ENCODE measurements at places on chromosomes 11 and 22.
A peak's percentile ranks its signal among the peaks of the same experiment; 100 is the strongest.

GRCh38 chr11:43925063-43925931 lies 17.1 kb upstream of the C11orf96 start:
- no peak for DNase-seq

GRCh38 chr22:28750471-28750881 lies 8.6 kb downstream of the HSCB start:
- DNase-seq, result no peak

DNA sequence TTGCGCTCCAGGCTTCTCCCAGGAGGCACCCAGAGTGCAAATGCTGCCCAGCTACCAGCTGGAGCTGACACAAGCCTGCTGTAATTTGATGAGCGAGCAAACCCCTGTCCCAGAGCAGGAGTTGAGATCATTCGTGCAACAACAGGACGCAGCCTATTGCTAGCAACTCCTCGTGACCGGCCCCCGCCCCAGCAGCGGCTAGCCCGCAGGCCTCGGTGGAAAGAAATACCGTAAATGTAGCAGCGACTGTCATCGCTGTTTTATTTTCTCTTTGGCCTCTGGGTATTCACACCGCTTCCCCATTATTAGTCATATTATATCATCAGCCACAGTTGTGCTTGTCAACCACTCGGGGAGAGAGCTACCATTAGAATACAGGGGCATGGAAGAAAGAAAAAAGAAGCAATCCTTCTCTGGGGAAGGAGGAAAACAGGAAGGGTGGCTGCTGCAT lies 59.2 kb upstream of the ATXN10 start:
- peak; percentile 68 for DNase-seq

DNA sequence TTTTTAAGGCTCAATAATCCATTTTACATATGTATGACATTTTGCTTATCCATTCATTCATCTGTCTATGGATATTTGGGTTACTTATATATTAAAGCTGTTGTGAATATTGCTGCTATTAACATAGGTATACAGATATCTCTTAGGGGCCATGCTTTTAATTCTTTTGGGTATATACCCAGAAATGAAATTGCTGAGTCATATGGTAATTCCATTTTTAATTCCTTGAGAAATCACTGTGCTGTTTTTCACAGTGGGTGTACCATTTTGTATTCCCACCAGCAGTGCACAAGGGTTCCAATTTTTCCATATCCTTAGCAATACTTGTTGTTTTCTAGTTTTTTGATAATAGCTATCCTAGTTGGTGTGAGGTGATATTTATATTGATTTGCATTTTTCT lies 19.0 kb downstream of the PRMT3 start:
- no peak for DNase-seq

DNA sequence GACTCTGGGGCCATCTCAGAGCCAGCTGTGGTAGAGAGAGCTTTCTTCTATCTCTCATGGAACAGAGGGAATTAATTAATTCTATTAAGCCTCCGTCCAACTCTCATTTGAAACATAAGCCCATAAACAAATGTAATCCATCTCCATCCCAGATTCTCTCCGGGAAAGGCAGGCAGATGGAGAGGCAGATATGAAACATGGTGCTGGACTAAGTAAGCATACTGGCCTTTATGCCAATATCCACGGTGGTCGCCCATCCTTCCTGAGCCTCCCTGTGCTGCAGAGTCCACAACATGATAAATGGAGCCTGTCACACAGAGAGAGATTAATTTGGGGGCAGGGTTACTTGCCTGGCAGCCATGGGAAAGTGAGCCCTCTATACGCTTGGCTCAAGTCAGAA lies 44.8 kb downstream of the PRR5L start:
- no peak for DNase-seq

GRCh38 chr11:117181586-117182550 lies 3.3 kb downstream of the SIDT2 start:
- no peak for DNase-seq

- DNase-seq, result no peak
Observed at GRCh38 chr11:109606256-109606655, 184.3 kb downstream of the C11orf87 start.

GRCh38 chr11:111303461-111303860 lies 5.1 kb downstream of the POU2AF3 start:
- no peak for DNase-seq

DNA sequence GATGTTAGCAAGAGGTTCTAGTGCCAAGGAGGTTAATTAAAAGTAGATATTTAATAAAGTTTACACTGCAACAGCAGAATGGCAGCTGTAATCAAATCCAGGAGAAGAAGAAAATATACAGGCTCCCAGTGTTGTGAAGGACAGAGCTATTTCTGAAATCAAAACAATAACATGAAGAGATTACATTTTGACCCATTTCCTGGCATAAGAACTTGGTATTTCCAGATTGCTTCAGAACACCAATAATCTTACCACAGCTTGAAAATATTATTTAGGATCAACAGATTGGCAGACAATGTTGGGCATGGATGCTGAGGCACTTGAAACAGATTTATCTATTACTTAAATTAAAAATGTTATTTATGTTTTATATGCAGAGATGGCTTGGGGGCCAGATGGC lies 692.5 kb downstream of the KCNA4 start:
- no peak for DNase-seq

DNA sequence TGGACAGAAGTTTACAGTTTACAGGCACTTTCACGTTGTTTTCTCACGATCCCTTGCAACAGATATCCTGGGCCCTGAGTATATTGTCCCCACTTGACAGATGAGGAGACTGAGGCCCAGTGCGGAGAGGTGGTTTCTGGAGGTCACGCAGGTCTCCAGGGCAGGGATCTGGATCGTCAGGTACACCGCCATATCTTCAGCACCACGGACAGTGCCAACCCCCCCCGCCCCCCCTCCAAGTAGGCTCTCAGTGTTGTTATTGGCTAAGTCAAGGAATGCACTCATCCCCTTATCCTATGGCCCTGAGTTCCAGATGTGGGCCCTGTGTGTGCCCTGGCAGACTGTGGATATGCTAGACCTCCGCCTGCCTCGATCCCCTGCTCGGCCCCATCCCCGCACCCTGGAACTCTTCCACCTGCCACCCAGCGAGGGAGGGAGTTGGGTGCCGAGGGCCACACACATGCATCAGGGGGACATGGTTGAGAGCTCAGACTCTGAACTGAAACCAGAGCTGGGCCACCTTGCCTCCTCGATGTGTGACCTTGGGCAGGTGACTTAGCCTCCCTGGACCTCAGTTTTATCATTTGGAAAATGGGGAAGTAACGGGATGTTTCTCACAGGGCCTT lies 37.5 kb downstream of the MPPED1 start:
- no peak for DNase-seq

GRCh38 chr11:119991022-119991404 lies 146.9 kb downstream of the TRIM29 start:
- DNase-seq, result no peak

All from activated CD4-positive, alpha-beta T cell treated with anti-CD3 and anti-CD28 coated beads, Interleukin-10, Interleukin-2, amounts not matched to agents 100 ng/mL and 50 ng/mL, durations not matched to agents 16 hours and 8 hours (primary cell).